ENCODE measurements at places on chromosomes 1 and 21.

GRCh38 chr1:77632216-77632615, 50.2 kb downstream of the ZZZ3 start:
- DNase-seq, result no peak

DNA sequence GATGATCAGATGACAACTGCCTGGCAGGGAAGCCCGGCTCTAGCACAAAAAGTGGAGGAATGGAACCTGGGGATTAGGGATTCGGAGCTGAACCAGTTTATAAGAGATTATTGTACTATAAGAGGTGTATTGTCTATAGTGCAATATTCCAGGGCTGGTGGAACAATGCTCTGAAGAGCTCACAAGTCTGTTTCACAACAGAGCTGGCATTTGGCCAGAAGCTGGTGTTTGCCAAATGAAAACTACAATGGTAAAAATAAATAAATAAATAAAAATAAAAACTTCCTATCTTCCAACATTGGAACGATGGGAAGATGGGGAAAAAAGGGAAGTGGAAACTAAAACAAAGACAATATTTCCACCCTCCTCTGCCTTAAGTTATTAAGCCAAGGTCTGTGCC, 73.5 kb downstream of the CHODL start:
- DNase-seq, result no peak

DNA sequence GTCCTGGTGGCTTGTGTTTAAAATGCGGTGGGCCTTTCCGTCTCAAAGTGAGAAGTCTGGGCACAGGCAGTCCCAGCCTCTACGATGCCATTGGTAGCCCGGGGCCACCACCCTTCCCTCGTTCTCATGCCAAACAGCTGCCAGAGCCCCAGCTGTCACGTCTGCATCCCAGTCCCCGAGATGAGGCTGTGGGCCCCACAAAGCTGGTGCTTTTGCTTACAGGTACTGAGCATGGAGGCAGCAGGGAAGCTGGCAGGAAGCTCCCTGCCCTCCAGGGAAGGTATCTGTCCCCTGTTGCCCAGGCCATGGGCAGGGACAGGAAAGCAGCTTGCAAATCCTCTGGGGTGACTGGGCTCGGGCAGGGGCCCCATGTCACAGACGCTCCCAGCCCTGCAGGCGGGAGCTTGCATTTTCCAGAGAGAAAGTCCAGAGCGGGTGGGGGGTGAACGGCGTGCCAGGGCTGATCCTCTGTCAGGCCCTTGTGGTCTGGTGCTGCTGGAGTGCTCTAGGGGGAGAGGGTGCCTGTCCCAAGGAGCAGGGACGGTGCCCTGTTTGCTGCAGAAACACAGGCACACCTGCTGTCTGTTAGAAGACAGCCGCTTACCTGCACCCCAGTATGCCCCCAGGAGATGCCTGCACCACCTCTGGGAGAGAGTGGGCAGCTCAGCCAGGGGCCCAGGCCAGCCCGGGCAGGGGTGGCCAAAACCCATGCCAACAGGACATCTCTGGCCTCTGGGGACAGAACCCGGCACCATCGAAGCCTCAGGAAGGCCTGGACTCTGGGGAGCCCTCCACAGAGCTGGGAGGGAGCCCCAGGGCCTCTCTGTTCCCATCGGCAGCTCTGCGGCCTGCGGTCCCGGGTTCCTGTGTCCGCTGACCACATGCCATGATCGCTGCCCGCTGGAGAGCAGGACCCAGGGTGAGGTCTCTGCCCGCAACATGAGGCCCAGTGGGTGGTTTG, 45.9 kb downstream of the SLX9 start:
- no peak for DNase-seq

DNA sequence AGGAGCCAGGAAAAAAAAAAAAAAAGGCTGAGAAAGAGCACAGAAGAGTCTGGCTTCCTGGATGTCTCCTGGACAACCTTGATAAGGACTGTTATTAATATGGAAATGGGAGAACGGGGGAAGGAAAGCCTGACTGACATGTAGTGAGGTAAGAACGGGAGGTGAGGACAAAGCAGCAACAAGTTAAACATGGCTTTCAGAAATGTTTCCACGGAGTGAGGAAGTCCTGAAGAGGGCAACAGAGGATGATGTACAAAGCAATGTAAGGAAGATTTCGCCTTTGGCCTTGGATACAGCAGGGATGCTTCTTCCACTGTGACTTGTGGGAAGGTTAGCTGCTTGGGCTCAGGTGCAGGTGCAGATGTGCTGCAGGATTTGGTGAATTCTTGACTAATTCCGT, 11.9 kb upstream of the NIBAN1 start:
- DNase-seq, result no peak

- DNase-seq, result no peak
Observed at GRCh38 chr1:1116701-1117468, 996 bp upstream of the C1orf159 start.

GRCh38 chr1:100265562-100265930, 470 bp upstream of the RTCA start:
- DNase-seq, result no peak

- no peak for DNase-seq
Observed at GRCh38 chr21:25422610-25423608, 184.4 kb downstream of the MRPL39 start.

DNA sequence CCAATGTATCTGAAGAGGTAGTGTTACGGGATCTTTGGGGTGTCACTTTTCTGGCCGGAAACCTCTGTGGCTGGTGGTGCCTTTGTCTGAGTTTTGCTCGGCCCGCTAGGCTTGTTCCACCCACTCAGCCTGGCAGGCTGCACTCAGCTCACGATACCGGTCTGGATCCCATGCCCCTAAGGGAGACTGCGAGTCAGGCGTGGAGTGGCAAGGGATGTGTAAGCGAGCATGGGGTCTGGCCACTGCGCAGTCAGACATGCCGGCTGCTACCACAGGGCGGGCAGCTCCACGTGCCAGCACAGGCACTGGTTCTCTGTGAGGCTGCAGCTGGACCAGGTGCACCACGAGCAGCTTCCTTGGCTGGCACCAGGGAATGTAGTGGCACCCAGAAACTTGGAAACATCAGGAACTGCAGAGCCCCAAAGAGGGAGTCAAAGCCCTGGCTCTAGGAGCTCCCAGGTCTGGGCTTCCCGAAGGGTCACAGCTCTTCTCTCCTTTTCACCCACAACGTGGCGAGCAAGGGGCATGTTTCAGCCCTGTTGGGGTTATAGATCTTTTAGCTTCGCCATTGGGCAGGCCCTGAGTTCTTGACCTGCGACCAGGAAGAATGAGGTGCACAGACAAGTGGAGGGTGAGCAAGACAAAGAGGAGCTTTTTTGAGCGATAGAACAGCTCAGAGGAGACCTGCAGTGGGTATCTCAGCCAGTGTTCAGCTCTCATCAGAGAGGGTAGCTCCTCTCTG, 23.8 kb upstream of the LRRC8C start:
- DNase-seq, result no peak

- no peak for DNase-seq
Observed at GRCh38 chr1:87972811-87973210, 644.1 kb downstream of the LMO4 start.

DNA sequence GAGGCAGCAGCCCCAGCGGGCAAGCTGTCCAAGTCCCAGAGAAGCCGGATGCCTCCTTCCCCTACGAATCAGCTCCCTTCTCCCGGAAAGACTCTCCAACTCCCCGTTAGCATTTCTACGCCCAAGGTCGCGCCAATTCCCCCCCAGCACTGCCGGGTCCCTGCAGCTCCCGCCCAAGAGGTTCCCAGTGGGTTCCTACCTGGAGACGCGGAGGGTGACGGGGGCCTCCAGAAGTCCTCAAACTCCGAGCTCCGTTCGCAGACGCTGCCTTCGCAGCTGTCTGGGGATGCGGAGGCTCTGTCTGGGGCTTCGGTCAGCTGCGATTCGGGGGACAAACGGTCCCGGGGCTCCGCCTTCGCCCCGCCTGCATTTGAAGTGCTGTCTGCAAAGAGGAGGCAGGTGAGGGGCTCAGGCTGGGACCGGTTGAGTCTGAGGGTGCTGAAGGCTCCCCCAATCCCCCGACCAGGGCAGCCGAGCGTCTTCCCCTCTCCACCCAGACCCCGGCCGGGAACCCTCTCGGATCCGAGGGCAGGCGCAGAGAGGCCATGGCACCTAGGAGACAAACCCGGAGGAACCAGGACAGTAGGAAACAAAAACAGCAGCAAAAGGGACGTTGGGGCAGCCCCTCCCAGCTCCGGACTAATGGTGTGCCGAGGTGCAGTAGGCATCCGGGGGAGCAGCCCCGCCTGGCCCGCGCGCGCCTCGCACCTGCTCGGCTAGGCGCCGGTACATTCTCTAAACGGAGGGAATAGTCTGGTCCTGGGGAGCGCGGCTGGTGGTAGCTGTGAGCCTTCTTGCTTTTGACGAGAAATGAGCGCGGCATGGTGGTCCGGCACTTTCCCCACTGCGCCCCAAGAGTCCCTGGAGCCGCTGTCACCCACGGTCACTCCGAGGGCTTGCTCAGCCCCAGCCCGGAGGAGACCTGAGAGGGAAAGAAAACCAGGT, 3.8 kb downstream of the GFI1 start:
- no peak for DNase-seq

- DNase-seq, result no peak
Observed at GRCh38 chr1:182139496-182139895, 78.0 kb upstream of the ZNF648 start.

DNA sequence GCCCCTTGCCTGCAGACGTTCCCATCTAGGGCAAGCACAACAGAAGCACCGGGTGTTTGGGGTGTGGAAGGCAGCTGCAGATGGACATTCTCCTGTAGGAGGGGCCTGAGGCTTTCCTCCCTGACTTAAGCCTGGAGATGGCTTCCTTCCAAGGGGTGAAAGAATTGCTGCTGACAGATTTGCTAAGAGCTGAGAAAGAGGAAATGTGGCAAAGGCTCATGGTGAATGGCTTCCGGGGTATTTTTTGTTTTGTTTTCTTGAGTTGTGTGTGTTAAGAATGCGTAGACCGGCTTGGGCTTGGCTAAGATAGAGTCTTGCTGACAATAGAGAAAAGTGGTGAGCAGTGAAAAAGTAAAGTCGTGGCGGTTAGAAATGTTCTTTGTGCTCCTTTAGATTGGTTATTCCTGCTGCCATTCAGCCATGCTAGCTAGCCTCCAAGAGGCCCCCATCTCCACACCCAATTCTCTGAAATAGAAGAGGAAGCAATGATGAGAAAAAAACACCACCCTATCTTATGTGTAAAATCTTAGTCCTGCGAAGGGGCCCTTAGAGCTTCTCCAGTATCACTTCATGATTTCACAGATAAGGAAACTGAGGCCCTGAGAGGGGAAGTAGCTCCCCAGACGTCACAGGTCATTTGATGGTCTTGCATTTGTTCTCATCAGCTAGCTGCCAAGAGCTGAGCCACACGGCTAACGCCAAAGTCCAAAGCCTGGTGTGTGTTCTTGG, 36.9 kb downstream of the EIF2D start:
- no peak for DNase-seq

DNA sequence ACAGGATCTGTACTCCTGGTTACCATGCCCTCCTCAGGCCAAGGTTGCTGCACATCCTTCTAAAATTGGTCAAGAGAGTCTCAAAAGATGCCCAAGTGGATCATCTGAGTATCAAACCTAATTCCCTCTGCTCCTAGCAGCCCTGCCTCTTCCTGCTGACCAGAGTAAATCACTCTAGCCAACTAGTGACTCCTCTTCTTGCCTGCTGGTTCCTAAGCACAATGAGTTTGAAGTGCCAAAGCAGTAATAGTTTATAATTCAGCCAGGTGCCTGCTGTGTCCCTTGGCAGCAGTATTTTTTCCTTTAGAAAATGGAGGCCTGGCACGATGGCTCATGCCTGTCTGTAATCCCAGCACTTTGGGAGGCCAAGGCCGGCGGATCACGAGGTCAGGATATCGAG, 137.9 kb upstream of the CAMK1G start:
- DNase-seq, result no peak

DNA sequence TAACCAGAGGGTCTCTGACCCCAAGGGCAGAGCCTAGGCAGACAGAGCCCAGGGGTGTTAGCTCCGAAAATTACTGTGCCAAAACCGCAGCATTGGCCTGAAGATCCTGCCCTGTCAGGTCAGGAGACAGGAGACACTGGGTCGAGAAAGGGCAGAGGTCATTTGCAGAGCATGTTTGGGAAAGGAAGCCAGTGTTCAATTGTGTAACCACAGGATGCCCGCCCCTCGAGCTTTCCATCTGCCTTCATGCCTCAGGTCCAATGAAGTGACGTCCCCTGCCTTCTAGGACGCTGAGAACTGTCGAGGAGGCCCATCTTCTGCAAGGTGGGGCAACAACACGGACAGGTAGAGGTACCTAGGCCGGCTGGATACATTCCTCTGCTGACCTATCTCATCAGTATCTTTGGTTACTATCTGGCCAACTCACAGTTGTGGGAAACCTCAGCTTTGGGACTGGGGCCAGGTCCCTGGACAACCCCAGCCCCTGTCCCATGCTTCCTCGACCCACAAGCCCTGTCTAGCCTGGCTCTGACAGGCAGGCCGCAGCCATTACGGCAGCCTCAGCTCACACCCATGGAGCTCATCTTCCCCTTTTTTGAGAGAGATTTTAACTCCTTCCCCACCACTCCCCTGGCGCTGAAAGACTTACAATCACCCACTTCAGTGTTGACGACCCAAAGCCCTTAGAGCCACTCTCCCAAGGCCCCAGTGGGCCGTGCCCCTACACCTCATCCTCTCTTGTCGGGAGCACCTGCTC, 1.3 kb downstream of the ARL8A start:
- no peak for DNase-seq

DNA sequence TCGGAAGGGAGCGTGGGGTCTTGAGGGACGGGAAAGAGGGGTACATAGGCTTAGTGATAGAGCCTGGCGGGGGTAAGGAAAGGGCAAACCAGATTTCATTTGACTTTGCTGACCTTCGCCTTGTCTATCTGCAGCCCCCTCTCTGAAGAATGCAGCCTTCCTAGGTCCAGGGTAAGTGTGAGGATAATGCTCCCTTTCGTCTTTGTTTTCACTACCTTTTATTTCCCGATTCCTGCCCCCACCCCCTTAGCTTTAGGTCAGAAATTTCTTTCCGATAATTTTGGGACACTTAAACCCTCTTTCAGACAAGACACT, 396 bp downstream of the ATP5PB start:
- no peak for DNase-seq

GRCh38 chr1:10648689-10649516, 147.5 kb downstream of the CASZ1 start:
- DNase-seq, result no peak

DNA sequence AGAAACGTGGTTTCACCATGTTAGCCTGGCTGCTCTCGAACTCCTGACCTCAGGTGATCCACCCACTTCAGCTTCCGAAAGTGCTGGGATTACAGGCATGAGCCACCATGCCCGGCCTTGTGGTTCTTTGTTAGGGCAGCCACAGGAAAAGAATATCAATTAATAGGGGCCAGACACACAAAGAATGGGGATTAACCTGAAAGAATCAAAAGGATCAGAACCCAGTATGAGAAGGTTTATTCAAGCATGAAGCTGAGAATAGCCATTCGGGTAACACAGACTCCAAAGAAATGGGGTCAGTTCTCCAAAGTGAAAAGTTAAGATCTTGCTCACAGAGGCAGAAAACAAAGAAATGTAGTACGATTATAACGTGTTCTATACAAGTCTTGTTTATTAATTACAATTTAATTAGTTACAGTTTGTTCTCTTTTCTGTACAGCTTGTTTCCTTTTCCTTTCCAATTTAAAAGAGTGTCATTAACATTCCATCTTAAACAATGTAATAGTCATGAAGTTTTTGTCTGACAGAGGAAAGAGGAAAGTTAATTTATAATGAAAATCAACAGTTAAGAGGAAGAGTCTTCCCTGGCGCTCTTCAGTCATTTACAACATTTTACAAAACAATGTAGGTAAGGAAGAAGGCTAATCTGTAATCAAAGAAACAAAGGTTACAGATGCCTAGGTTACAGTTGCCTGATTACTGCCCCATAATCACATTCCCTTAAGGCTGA, 51.3 kb upstream of the SLC45A1 start:
- no peak for DNase-seq

- no peak for DNase-seq
Observed at GRCh38 chr1:154418923-154419619, 13.9 kb downstream of the IL6R start.

Measured in stimulated activated CD4-positive, alpha-beta T cell treated with anti-CD3 and anti-CD28 coated beads, Interleukin-1b, Interleukin-23, amount 100 ng/mL, for 1 hour (primary cell).